Stimulated activated CD8-positive, alpha-beta memory T cell treated with anti-CD3 and anti-CD28 coated beads, Interleukin-7, amount 100 ng/mL, for 4 hours (primary cell): ENCODE measurements at places on chromosomes 5 and 9.
A peak's percentile ranks its signal among the peaks of the same experiment; 100 is the strongest.

- no peak for DNase-seq
These were observed 3.4 kb downstream of the GARNL3 start for GRCh38 chr9:127267793-127268525.

DNA sequence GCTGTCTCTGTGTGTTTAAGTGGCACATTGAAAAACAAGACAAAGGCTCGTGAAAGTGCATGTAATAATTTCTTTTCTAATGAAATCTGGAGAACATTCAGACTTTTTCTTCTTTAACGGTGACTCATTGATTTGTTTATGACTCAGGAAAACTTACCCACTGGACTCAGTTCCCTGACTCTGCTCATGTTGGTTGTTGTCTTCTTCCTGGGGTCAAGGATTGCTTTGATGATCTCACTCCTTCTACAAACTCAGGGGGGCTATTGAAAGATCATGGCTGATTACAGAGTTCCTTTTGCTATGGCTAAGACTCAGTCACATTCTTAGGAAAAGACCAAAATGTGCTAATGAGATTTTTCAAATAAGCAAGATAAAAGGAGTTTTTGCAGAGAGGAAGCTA is 141.1 kb upstream of the DAP start:
- DNase-seq, result no peak

DNA sequence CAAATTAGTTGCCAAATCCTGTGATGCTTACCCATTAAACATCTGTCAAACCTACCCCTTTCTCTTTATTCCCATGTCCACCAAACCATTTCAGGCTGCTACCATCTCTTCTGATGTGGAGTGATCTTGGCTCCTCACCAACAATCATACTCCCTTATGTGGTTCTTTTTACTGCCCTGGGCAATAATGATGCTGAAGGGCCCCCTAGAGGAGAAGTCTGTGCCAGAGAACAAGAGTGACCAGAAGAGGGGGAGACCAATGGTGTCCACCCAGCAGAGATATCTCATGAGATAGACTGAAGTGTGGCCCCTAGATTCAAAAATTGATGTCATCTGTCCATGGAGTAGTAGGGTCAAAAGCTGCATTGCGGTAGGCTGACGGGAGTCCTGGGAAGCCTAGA is 10.9 kb downstream of the LRRC70 start:
- no peak for DNase-seq

DNA sequence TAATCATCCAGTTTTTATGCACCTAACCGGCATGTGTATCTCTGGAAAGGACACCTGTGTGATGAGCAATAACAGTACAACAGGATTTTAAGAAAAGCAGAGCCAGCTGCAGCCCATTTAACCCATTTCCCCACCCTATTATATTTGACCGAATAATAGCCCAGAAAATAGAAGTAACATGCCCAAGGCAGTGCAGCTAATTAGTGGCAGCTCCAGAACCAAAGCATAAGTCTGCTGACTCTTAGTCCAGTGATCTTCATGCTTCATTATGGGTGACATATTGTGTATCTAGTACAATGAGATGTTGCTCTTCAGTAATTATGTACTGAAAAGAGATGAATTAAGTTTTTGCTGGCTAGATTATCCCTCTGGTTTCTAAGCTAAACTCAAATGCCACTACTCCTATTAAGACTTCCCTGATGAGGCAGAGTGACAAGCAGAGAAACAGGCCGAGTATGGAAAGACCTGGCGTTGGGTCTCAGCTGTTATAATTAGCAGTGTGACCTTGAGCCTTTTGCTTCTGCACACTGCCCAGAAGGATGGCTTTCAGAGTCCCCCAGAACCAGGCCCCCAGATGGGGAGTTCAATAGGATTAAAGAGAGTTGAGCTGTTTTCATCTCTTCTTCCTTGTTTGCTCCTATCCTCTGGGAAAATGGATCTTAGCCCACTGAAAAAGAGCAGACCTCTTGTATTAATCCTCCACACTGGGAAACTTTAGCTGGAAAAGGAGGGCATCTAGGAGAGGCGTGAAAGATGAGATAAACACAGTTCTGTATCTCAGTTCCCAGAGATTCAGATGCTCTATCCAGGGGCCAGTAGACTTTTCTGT is 10.8 kb upstream of the C1QTNF3 start:
- no peak for DNase-seq

- no peak for DNase-seq
These were observed 8.1 kb upstream of the SLC2A8 start for GRCh38 chr9:127388856-127389238.

- peak; percentile 51 for DNase-seq
These were observed 7.7 kb downstream of the IL17B start for GRCh38 chr5:149371296-149371962.

DNA sequence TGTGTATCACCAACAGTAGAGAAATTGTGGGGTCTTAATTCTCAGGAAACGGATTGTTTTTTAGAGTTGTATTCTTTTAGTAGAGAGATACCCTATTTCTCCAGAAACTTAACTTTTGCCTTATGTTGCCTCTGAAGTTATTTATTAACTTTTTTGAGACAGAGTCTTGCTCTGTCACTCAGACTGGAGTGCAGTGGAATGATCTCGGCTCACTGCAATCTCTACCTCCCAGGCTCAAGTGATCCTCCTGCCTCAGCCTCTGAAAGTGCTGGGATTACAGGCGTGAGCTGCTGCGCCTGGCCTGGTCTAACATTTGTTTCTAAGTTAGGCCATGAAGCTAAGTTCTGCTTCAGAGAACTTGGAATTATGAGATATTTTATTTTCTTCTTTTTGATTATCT is 75.0 kb downstream of the CFAP95 start:
- DNase-seq, result no peak

GRCh38 chr9:119873877-119874276 is 504.6 kb upstream of the BRINP1 start:
- DNase-seq, result no peak

DNA sequence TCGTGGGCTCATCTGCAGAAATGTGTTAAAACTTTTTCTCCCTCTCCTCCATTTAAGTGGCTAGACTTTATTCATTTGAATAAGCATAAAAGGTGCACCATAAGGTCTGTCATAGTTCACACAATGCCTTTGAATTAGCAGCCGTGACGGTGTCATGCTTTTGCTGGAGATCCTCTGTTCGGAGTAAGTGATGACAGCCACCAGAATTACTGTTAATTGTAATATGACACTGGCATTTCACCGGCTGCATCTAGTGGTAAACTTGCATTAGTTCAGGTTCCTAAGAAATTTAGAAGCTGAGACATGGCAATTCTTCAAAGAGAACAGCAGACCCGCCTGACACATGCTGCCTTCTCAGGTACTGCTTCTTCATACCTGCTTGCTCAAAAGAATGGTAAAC is 241.7 kb downstream of the EBF1 start:
- DNase-seq, result no peak

DNA sequence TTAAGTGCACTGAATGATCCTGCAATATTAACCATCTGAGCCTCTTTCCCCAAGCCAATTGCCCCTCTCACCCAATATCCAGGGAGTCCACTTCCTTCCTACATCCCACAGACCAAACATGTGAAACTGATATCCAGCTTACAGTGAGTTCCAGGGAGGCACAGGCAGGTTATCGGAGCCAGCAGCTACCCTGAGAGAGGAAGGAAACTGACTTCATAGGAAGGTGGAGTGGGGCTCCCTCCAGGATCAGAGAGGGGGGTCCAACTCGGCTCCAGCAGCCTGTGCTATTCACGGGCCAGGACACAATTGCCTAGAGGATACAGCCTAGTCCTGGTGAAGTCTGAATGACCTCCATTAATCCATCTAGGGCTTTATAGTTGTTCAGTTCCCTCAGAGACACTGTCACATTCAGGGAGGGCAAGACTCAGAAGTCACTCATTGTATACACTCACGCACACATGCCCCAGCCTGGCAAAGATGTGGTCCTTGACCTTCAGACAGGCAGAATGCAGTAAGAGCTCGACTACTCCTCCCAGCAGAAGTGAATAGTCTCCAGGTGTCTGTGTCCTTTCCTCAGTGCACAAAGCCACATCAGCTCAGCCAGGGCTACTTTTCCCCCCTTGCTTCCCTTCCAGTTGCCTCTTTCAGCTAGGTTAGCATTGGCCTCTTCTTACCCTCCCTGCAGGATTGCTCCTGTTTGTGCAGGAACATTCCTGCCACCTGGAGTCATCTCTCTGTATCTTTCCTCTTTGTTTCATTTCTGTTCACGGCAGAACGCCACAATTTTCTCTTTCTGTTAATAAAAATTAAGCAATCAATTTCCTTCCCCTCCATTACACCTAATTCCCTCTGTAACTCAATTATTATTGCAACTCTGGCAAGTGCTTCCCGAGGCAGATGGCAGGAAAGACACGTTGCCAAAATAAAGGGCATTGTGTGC is 501.7 kb downstream of the ARHGEF28 start:
- DNase-seq, result no peak

- DNase-seq, result no peak
These were observed 38.2 kb downstream of the HMHB1 start for GRCh38 chr5:143850050-143850683.

DNA sequence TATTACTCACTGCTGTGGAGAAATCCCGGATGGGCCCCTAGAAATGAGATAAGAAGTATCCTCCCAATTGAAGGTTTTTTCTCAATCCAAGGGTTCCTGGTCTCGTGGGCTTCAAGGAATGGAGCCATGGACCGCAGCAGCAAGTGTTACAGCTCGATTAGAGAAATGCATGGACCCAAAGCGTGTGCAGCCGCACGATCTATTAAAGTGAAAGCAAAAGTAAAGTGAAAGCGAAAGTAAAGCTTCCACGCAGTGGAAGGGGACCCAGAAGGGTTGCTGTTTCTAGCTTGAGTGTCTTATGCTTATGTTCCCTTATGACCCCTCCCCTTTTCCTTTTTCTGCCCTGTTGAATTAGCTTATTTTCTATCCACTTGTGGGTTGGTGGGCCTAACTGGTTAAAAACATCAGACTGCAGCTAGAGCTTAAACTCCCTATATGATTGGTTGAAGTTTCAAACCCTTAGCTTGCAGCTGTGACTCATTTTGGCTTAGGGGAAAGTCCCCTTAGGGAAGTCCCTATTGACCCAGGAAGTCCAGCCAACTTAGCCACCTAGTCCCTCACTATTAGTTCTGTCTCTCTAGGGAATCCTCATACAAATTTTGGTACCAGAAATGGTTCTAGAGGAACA is 1111.8 kb downstream of the TAF11L14 start:
- no peak for DNase-seq

DNA sequence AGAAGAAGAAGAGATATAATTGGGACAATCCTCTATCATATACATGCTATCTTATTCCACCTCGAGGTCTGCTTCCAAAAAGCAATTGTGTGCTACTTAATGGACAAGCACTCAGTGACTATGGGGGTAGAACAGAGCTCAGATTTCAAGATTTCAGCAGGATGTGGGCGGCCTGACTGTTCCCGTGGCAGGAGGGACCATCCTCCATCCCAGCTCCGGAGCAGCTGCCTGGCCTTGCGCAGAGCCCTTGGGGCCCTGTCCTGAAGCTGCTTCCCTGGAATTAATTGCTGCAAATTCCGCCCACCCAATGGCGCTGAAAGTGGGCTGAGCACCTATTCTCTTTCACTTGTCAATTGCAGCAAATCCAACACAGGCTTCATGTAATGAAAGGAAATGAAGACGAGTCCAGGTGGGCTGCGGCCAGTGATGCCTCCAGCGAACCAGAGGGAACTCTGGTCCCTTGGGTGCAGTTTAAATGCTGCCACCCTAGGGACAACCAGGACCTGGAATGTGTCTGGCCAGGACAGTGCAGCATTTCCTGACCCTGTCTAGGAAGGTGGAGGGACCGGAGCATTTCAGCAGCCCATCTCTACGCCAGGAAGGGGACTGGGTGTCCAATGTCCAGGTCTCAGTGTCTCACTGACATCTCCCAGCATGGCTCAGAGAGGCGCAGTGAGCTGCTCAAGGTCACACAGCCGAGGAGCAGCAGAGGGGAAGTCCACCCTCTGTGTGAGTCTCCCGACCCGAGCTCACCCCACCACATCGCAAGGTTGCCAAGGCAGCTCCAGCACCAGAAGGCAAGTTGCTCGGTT is 50.5 kb upstream of the FCN1 start:
- no peak for DNase-seq

GRCh38 chr5:68066277-68066955 is 149.1 kb upstream of the PIK3R1 start:
- no peak for DNase-seq

GRCh38 chr9:116062206-116062550 is 91.4 kb upstream of the PAPPA start:
- no peak for DNase-seq
